Motor neuron (in vitro differentiated cells): ENCODE measurements at places on chromosomes 2 and 18. TPM values are rescaled to one million over a fixed set of nuclear protein-coding genes. Genes with fewer than 3 reads are reported as not detected.

DNA sequence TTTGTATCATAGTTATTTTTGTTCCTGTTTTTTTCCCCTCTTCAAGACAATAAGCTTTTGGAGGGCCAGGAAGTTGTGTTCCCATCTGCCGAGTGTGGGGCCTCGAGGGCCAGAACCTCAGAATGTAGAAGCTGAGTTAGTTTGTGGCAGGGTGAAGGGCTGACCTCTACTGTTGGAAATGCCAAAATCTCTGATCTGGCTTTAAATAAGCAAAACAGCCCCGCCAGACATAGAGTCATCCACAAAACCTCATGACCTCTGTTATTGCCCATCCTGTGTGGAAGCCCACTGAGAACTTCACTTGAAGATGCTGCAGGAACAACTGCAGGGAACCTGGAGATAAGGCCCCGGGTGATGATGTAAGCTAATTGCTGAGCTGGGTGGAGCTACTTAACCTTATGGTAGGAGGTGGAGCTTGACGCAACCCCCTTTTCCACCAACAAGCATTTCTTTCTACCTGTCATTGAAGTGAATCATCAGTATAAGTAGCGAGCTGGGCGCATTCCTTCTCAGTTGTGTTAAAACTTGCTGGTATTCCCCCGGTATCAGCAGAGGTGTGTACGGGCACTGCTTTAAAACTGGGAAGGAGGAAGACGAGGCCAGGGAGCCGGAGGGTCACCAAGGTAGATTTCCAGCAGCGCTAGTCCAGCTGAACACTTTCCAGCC is 177.2 kb downstream of the NEDD4L start:
- ATAC-seq, result peak; percentile 35

GRCh38 chr2:148796735-148797512 is 78.1 kb upstream of the KIF5C start:
- ATAC-seq, result no peak

DNA sequence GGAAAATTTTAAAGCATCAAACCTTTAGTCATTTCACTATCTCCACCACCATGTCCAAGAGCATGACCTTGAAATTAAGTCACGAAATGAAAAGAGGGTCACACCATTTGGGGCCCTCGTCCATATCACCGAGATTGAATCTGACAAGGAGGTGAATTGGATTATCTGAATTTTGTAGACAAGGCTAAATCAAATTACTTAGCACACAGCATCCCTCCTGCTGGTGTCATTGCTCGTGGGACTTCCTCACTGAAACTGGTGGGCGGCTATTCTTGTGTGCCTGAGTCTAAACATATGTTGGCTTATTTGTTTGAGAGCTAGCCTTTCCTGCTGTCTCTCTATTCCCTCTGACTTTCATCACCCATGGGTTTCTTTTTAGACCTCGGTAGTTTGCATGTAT is 64.6 kb upstream of the CNGA3 start:
- ATAC-seq, result no peak

- ATAC-seq, result no peak
These were observed 297.9 kb upstream of the MMADHC start for GRCh38 chr2:149885468-149885867.

DNA sequence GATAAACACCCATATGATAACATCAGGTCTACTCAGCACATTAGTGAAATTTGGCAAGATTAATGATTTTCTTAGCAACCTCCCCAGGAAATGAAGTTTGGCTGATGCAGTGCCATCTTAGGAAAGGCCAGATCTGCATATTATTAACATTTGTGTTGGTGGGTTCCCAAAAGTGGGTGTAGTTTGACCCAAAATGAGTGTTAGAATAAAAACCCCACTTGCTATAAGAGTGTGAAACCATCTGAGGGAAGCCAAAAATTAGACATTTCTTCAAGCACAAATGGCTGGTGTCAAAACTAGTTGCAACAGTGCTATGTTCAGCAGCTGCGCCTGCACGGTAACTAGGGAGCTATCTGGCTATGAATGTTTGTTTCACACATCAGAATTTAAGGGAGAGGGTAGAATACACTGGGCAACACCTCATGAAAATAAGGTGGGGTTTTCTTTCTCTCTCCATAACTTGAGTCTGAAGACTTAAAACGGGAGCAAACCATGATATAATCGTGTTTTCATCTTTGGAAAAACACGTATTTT is 15.9 kb upstream of the CSRNP3 start:
- no peak for ATAC-seq

- ATAC-seq, result no peak
These were observed 78.1 kb downstream of the AAK1 start for GRCh38 chr2:69565431-69565839.

DNA sequence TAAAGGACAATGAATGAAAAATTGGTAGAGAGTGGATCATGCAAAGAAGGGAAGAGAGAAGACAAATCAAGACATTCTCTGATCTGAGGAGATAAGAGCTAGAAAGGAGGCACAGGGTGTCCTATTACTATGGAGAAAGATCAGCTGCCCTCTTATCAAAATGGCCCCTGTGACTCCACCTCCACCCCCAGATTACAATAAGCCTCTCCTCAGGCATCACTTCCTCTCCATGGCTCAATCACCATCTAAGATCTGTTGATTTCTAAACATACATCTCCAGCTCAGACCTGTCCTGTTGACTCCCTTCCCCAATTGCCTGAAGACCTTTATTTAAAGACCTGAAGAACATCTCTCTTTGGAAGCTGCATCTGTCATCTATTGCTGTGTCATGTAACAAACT is 43.2 kb downstream of the SP100 start:
- no peak for ATAC-seq

GRCh38 chr18:78892721-78893120 is 86.9 kb upstream of the SALL3 start:
- ATAC-seq, result no peak

Gene GTF3C2
- total RNA-seq, result 19.6 and 28.1 TPM in 2 replicates

Gene DYTN
- total RNA-seq, result 0.14 TPM in 1 of 2 replicates, not detected in the other

DNA sequence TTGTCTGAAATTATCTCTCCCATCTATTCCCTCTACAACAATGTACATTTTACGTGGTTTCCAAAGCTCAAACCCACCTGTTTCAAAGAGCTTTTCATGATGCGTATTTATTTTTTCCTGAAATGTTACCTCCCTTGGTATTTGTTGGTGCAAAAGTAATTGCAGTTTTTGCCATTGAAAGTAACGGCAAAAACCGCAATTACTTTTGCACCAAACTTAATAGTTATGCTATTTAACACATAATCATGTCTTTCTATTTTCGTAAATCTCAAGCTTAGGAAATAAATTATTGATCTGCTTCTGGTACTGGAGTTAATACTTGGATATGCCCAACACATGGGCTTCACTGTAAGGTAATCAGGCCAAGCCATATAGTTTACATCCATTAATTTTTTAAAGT is 85.2 kb downstream of the SUCLG1 start:
- no peak for ATAC-seq

Gene ZNF396
- 1.8 and 1.9 TPM in 2 replicates for total RNA-seq

- ATAC-seq, result peak; percentile 24
These were observed 335 bp downstream of the TRAK2 start for GRCh38 chr2:201450954-201451291.

DNA sequence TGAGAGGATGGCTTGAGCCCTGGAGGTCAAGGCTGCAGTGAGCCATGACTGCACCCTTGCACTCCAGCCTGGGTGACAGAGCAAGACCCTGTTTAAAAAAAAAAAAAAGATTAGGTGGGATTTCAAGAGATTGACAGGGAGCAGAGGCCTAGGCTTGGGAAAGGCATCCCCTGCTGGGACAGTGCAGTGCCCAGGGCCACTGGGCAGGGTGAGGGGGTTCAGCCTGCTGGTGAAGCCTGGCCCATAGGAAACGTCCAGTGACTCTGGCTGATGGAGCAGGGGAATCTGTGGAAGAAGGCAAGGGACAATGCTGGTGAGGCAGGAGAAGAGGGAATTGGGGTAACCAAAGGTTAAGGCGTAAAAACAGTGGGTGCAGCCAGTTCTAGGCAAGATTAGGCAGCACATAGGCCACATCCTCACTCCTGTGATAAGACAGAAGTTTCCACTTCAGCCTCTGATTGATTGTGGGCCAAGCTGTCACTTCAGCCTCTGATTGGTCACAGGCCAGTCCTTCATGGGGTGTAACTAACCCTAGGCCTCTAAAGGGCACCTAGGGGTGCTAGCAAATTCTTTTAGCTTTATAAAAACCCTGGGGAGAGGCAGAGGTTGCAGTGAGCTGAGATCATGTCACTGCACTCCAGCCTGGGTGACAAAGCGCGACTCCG is 128.6 kb downstream of the MSH2 start:
- ATAC-seq, result no peak

Gene NLRC4
- total RNA-seq, result 0.89 and 1.1 TPM in 2 replicates

Gene FAM237A
- 7.3 and 8.9 TPM in 2 replicates for total RNA-seq

Gene SLC11A1
- 0.72 and 4.1 TPM in 2 replicates for total RNA-seq

Gene FSIP2
- 16.5 and 20.8 TPM in 2 replicates for total RNA-seq

- ATAC-seq, result no peak
These were observed 86.0 kb downstream of the DCC start for GRCh38 chr18:52426041-52426440.

DNA sequence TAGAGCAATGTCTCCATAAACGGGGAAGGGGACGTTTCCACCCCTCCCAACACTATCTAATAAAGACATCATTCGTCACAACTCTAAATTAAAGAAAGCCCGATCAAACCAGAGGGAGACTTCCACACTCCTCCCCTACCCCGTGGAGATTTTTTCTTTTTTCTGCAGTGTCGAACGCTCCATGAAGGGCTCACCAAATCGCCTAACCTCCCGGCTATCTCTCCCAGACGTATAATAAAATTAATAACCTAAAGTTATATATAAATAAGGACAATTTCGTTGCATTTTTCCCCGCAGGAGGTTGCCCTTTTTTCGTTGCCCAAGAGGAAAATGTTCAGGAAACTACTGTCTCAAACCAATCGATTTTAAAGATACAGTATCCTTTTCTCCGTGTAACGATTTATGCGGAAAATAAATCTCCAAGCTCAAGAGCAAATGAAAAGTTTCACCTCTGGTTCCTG is 2.4 kb downstream of the EVX2 start:
- no peak for ATAC-seq

GRCh38 chr2:197210430-197210829 is 100.2 kb downstream of the ANKRD44 start:
- no peak for ATAC-seq

DNA sequence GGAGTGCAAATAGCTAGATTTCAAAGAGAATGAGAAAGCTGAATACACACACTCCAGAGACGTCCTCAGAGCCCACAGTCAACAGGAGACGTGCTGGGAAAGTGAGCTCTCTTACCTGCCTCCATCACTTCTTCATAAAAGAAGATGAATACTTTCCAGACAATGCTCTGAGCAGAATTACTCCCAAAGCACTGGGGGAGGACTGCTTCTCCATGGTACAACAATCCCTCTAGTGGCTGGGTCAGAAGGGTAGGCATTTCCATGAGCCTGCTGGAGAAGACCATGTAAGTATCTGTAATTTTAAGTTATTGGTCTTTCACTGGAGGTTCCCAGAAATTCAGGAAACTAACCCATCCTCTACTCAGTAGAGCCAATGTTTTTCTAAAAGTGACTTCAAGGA is 190.3 kb downstream of the RBM43 start:
- ATAC-seq, result peak; percentile 84

DNA sequence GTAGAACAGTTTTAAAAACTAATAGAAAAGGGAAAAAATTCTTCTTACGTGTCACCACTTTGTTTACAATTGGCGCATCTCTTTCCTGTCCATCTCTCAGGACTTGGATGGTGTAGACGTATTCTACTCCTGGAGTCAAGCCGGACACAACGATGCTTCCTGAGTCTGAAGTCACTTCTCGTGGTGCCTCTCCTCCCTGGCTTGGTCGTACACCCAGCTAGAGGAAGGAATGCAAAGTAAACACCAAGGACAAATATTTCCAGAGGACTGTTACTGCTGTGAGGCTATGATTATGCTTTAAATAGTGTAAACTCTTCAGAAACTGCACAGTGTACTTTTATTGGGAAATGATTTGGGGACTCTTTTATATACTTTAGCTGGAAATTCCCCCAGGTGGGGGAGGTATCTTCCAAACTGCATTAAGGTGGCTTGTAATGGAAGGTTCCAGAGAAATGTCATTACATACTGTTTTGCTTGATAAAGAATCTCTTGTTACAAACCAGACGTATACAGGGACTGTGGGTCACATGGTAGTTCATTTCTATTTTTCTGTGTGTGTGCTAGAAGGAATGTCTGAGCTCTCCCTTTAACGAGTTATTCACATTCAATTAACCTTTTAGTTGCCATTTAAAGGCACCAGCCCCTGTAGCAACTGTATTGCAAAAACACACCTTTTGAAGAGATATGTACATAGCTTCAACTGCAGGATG is 38.1 kb downstream of the FN1 start:
- ATAC-seq, result no peak

DNA sequence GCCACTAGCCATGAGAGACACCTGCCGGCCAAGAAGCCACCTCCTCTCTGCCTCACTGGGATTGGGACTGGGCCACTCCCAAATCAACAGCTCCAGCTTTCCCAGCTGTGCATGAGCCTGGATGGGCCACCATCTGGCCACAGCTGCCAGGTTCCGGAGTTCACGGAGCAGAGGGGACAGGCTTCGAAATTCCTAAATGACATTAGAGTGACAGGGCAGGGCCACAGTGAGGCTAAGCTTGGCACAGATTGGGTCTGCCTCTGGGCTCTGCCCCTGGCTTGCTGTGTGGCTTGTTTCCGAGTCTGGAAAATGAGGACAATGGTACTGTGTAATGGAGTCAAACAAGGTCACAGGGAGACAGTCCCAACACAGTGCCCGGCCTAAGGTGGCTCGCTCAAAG is 6.5 kb downstream of the DIPK1C start:
- no peak for ATAC-seq

DNA sequence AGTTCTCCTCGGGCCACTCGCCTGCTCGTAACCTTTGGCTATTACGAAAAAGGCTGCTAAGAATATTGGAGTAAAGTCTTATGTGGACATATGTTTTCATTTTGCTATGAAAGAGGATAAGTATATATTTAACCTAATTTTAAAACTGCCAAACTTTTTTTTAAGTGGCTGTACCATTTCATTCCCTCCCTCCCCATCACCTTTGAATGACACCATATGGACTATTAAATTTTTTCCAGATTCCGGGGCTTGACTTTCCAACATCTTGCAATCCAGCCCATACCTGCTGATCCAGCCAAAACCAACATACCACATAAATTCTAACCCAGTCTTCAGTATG is 31.5 kb downstream of the REEP1 start:
- ATAC-seq, result no peak

Gene LOXHD1
- total RNA-seq, result not detected in 2 replicates

GRCh38 chr2:38037325-38037724 is 38.6 kb downstream of the CYP1B1 start:
- ATAC-seq, result no peak

DNA sequence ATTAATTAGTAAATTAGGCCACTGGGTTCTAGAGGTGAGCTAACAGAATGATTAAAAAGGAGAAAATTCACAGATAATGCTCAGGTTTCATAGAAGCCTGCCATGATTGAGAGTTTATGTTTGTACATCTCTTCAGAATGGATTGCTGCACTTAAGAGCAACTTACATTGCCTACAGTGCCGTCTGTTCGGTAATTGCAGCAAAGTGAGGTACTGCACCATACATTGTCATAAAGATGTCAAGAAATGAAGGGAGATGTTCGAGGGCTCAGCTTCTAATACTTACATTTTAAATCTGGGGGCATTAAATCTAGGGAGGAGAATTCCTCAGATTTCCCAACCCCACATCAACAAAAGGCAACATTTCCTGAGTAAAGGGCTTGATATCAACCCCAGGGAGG is 976.2 kb upstream of the FANCL start:
- ATAC-seq, result no peak

- ATAC-seq, result no peak
These were observed 24.5 kb upstream of the MYO1B start for GRCh38 chr2:191220671-191221070.
